Effector memory CD8-positive, alpha-beta T cell (primary cell): ENCODE measurements at places on chromosomes 4 and X.

GRCh38 chrX:13220916-13221315 is 98.9 kb downstream of the ATXN3L start:
- no peak for DNase-seq

- no peak for DNase-seq
Measured at GRCh38 chr4:33959519-33959918, 2284.8 kb downstream of the ARAP2 start.

DNA sequence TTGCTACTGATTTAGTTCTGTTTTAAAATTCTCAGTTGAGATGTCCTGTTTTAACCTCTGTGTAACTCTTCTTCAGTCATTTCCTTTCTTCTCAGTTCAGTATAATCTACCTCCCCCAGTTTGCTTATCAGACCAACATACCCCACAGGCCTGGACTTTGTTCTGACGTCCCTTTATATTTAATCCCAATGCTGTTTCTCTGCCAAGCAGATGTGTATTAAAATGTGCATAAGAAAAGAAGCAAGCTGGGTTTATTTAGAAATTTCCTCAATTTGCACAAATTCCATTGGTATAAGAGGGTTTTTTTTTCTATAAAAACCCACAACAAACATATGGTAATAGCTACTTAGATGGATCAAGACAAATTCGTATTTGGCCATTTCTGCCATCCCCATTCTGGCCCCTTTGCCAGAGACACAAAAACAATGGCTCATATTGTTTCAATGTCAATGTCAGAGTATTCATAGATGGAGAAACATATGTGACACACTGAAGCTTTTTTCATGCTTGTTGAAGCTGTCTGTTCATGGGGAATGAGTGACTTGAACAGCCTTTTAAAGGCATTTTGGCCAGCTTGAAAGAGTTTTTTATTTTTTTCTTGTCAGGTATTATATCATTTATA is 24.5 kb downstream of the HCCS start:
- no peak for DNase-seq

DNA sequence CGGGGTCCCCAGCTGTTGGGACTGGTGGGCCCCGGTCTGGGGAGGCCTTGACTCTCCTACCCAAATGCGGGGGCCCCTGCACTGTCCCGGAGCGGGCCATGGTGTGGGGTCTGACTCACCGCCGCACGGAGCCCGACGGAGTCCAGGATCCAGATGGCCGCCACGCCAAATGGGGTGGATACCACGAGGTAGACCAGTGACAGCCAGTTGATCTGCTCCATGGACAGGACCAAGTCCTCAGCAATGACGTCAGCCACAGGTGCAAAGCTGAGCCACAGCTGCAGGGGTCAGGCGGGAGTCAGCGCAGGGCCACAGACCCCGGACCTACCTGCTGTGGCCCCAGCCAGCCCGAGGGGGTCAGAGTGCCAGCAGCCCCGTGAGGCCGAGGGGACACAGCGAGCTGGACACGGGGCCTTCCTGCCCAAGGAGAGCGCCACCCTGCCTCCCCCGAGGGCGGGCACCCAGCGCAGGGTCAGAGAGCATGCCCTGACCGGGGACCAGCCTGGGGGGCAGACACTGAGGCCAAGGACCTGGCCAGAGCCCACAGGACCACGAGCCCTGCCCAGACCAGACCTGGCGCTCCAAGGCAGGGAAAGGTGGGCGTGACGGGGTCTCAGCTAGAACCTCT is 2.4 kb downstream of the SLC49A3 start:
- DNase-seq: no peak

- DNase-seq: no peak
Measured at GRCh38 chr4:105495667-105496066, 21.8 kb upstream of the PPA2 start.

DNA sequence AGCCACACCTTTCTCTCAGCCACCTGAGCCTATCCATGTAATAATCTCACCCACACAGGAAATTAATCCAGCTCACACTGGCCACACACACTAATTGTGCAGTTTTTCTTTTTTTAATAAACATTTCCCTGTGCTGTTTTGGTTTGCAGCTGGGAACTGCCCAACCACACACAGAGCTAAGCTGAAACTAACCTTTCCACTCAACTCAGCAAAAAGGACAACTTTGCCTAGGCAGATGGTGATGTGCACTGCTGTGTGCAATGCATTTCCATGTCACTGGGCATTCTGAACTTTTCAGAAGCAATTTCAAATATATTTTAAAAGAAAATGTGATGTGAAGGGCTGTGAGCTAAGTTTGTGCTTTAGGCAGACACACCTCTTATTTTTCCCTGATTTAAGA is 70.0 kb upstream of the TLL1 start:
- DNase-seq: no peak

DNA sequence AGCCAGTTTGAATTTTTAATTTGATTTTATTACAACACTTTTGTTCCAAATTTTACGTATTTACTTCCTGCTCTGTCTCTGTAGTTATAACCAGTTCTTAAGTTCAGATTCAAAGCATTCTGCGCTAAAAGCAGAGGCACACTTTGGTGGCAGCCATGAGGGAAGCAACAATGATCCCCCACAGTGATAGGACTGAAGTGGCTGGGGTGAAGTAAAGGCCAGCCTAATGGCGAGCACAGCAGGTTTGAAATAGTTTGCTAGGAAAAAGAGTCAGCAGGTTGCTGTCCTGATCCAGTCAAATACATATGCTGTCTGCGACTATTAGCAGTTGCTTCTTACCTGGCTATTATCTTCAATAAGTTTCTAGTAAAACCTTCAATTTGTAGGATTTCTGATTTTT is 176.3 kb downstream of the RPA4 start:
- DNase-seq: no peak

DNA sequence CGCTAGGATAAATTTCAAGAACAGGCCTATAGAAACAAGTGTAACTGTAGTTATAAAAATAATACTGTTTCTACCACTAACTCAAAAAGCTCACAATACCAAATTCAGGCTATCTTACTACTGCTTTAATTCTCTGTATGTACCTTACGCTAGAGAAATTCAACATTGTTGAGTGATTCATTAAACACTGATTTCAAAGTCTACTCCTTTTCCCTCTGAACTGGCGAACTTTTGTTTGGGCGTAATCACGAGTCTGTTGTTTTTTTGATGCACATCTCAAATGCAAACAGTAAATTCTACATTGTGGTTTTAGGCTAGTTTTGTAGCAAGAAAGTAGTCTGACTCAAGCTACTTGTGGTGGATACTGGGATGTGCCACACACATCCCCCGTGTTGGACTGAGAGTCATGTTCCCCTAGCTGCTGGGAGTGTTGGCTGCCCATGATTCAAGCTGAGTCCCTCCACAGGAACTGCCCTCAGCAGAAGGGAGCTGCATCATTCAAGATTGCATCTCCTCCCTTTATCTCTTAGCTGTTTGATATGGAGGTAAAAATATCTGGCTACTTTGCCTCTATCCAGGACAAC is 406.1 kb downstream of the RAPGEF2 start:
- no peak for DNase-seq

DNA sequence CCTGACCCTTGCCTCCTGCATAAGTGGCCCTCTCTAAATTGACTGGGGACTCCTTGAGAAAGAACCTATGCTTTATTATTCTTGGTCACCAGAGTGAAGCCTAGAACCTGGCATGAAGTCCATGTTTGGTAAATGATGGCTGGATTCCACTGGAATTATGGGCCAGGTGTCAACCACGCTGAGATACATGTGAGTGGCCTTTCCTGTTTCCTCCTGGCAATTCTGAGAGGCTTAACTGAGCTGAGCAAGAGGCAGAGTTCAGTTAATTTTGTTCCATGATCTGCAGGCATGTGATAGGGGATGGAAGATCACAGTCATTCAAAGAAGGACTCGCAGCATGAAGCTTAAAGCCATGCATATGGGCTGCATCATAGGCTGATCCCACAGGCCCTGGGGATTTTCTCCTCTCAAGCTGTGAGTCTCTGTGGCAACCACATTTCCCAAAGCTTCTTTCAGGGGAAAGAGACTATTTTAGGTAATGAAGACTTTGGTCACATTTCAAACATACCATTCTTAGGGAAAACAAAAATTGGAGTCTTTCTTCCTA is 69.4 kb upstream of the CLNK start:
- no peak for DNase-seq

DNA sequence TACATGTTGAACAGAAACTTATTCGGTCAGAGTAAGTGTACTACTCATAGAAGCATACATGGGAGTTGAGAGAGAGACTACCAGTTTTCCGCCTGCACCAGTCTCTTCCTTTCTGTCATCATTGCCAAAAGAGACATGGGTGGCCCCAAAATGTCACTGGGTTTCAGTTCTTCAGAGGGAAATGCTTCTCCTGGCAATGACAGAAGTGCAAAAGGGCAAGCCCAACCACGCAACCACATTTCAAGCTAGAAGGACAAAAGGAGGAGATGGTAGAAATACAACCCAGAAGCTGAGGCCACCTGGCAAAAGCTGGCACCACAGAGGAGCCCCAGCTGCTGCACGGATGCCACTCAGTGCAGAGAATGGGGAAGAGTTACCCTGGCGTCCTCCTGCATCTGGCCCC is 320.1 kb downstream of the BCOR start:
- DNase-seq: no peak

DNA sequence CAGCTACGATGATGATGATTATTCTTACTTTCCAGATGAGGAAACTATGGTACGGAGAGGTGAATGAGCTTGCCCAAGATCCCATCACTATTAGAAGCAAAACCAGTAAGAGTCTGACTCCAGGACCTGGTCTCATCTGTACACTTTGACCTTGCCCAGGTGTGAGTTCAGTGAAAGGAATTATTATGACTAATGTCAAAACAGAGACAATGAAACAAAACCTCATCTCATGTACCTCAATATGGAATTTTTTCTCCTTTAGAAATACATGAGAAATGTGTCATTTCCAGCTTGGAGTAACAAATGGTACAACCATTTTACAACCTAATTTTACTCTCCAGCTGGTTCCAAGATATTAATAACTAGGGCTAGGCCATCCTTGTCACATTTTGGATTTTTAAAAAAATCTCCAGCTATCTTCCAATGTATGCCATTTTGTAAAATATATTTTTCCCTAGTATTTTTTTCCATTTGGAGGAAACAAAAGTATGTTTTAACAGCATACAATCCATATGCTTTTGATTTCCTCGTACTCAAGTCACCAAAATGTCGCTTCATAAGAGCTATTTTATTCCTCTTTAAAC is 213.8 kb downstream of the PTTG2 start:
- DNase-seq: no peak

- DNase-seq: no peak
Measured at GRCh38 chr4:16684097-16684496, 214.3 kb downstream of the LDB2 start.

DNA sequence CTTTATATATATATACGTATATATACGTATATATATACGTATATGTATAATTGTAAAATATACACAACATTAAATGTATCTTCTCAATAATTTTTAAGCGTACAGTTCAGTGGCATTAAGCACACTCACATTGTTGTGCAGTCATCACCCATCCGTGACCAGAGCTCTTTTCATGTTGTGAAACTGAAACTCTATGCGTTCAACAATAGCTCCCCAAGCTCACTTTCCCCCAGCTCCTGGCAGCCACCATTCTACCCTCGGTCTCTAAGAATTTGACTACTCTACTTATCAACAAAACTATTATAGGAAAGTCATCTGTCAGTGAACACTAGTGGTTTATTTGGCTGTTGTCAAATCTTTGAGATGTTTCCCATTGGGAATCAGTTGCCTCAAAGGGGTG is 621.8 kb upstream of the GALNT7 start:
- DNase-seq: no peak

GRCh38 chr4:10732235-10732913 is 47.8 kb upstream of the CLNK start:
- DNase-seq: no peak

DNA sequence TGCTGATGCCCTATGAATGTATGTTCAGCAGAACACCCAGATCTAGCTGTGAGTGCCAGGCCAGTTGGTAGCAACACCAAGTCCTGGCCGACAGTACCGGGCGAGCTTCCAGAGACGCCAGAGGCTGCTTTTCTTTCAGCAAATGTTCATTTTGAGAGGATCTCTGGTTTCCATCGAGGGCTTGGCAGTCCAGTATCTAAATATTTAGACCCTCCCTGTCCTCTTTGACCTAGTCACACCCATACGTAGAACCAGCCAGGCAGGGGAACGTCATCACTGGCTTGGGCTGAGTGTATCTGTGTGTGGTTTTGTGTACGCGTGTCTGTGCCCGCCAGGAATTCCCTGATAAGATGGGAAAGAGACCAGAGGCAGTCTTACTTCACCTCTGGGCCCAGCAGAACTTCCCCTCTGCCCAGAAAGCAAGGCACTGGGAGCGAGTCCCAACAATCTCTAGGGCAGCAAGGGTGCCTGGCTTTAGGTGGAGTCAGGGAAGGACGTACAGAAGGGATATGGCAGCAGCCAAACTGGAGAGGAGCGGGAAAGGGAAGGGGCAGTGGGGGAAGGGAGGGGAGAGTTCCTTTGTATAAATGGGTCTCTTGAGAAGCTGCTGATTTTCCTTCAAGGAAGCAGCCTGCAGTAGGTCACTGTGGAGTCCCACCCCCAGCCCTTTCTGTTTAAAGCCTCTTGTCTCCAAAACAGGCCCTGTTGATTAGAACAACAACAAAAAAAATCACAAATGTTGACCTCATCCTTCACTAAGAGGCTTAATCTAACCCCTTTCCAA is 15.0 kb upstream of the ELF4 start:
- DNase-seq: no peak

DNA sequence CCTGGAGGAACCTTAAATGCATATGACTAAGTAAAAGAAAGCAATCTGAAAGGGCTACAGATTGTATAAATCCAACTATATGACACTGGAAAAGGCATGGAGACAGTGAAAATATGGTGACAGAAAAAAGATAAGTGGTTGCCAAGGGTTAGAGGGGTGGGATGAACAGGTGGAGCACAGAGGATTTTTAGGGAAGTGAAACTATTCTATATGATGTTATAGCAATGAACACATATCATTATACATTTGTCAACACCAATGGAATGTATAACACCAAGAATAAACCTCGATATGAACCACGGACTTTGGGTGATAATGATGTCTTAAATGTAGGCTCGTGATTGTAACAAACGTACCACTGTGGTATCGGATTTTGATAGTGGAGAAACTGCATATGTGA is 40.7 kb downstream of the NPY5R start:
- DNase-seq: no peak

GRCh38 chr4:72966652-72967051 is 102.9 kb downstream of the COX18 start:
- DNase-seq: no peak

DNA sequence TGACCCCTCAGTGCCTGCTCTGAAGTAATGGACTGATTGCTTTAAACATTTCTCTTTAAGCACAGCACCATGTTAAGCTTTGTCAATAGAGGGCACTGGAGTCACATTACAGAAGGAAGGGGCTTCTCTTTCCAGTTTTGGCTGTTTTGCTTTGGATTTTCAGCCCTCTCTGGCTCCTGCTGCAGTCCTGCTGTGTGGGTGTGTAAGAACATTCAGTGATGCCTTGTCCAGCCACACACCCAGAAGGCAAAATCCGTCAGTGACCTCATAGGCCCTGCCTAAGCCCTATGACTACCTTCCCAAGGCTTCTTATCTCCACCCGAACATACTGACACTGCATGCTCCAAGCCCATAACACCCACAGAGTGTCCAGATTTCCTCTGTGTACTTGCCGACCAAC is 215.3 kb upstream of the CTSO start:
- no peak for DNase-seq

GRCh38 chr4:97252615-97253154 is 890.6 kb downstream of the STPG2 start:
- no peak for DNase-seq
